ENCODE measurements at places on chromosomes 5 and 9.
A peak's percentile ranks its signal among the peaks of the same experiment; 100 is the strongest.

GRCh38 chr5:177372910-177373309 is 11.3 kb upstream of the SLC34A1 start:
- H3K4me1 ChIP-seq = peaks cover 17% of the 10 kb centered on the region
- no peak overlapping the region for H3K4me3 ChIP-seq
- no peak for DNase-seq
- no peaks in the 10 kb centered on the region for H3K36me3 ChIP-seq

DNA sequence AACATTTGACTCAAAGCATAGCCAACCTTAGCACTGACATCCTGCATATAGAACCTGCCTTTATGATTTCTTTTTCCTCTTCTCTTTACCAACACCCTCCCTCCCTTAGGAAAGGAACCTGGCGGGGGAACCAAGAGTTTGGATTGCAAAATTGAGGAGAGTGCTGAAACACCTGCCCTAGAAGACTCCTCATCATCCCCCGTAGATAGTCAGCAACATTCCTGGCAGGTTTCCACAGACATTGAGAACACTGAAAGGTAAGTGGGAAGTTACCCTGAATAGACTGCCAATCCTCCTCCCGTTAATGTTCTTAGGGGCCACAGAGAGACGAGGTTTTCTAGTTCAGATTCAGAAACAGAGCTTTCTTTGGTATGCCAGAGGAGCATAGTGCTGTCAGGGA is 88.8 kb downstream of the RGS7BP start:
- H3K27me3 ChIP-seq = no peaks in the 10 kb centered on the region
- H3K4me1 ChIP-seq = no peaks in the 10 kb centered on the region
- no peaks in the 10 kb centered on the region for H3K36me3 ChIP-seq
- H3K4me3 ChIP-seq = no peak overlapping the region
- no peak overlapping the region for H3K27ac ChIP-seq

- no peaks in the 10 kb centered on the region for H3K4me1 ChIP-seq
- no peaks in the 10 kb centered on the region for H3K36me3 ChIP-seq
- H3K27ac ChIP-seq = no peak overlapping the region
Measured at GRCh38 chr5:42242881-42243485, 180.3 kb upstream of the GHR start.

- H3K36me3 ChIP-seq = no peaks in the 10 kb centered on the region
- H3K4me3 ChIP-seq = no peak overlapping the region
- no peak overlapping the region for H3K27ac ChIP-seq
- H3K4me1 ChIP-seq = no peaks in the 10 kb centered on the region
Measured at GRCh38 chr5:108125771-108126511, 256.0 kb downstream of the FBXL17 start.

GRCh38 chr5:141039517-141039916 is 11.7 kb upstream of the PCDHB1 start:
- no peak overlapping the region for H3K27ac ChIP-seq
- DNase-seq = no peak
- peak overlapping the region; percentile 64 for H3K4me3 ChIP-seq
- H3K27me3 ChIP-seq = no peaks in the 10 kb centered on the region
- H3K36me3 ChIP-seq = no peaks in the 10 kb centered on the region
- no peaks in the 10 kb centered on the region for H3K4me1 ChIP-seq

DNA sequence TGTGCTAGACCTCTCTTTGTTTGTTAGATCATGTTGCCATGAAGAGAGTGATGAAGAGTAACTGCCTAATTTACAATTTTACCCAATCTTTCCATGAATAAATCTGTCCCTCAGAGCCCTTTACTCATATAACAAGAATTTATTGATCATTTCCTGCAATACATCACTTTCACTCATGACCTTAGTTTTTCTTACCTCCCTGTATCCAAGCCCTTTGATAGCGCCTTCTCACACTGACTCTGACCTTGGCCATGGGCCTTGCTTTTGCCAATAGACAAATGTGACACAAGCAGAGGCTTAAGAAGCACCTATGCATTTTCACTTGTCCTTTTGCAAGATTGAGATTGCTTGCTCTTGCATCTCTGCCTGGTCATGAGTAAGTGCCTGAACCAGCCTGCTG is 288.1 kb downstream of the NNT start:
- no peak overlapping the region for H3K4me3 ChIP-seq
- H3K36me3 ChIP-seq = no peaks in the 10 kb centered on the region
- peaks cover 4% of the 10 kb centered on the region for H3K4me1 ChIP-seq
- DNase-seq = no peak
- no peak overlapping the region for H3K27ac ChIP-seq

DNA sequence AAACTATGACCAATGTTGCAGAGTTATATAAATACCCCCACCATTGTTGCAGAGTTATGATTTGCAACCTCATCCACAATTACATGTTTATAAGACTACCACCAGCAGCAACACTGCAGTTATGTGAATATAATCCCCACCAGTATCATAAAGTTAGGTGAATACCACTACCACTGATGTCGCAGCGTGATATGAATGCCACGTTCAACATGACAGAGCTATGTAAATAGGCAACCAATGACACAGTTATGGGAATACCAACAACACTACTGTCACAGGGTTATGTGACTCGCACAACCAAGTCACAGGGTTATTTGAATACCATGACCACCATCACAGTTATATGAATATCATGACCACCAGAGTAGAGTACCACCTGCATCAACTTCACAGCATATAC is 63.9 kb downstream of the SHC3 start:
- no peaks in the 10 kb centered on the region for H3K27me3 ChIP-seq
- no peak for DNase-seq
- H3K36me3 ChIP-seq = no peaks in the 10 kb centered on the region

- no peak overlapping the region for H3K27ac ChIP-seq
- no peaks in the 10 kb centered on the region for H3K4me1 ChIP-seq
- DNase-seq = no peak
- H3K27me3 ChIP-seq = no peaks in the 10 kb centered on the region
Measured at GRCh38 chr5:58501778-58502417, 10.7 kb downstream of the GAPT start.

GRCh38 chr5:158351485-158352125 is 492.7 kb upstream of the CLINT1 start:
- DNase-seq = no peak
- no peaks in the 10 kb centered on the region for H3K36me3 ChIP-seq
- H3K4me3 ChIP-seq = no peak overlapping the region

- H3K36me3 ChIP-seq = no peaks in the 10 kb centered on the region
- H3K27ac ChIP-seq = no peak overlapping the region
- no peaks in the 10 kb centered on the region for H3K4me1 ChIP-seq
Measured at GRCh38 chr9:113963017-113963620, 87.0 kb downstream of the ZNF618 start.

DNA sequence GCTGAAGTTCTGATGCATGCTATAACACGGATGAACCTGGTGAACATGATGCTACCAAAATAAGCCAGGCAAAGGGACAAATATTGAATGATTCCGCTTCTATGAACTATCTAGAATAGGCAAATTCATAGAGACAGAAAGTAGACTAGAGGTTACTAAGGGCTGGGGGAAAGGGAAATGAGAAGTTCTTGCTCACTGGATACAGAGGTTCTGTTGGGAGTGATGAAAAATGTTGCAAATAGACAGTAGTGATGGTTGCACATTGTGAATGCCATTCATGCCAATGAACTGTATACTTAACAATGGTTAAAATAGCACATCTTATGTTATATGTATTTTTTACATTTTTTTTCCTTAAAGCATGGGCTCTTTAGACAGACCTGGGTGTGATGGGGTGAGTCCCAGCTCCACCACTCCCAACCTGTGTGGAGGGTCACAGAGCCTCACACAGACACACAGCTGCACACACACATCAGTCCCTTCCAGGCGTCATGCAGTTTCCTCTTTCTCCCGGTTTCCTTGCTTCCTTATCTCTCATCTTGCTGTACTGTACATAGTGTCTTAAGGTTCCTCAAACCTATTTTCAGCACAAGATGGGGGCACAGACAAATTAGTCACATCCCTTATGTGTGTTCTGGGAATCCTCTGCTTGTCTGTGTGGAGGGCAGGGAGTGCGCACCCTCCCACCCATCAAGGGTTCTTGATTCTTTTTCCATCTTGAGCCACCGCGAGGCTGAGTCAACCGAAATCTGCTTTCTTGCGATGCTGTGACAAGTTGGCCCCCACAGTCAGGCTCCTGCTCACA is 192.9 kb downstream of the CRB2 start:
- DNase-seq = peak; percentile 44
- H3K27me3 ChIP-seq = no peaks in the 10 kb centered on the region
- no peak overlapping the region for H3K4me3 ChIP-seq

- no peaks in the 10 kb centered on the region for H3K27me3 ChIP-seq
- H3K4me3 ChIP-seq = no peak overlapping the region
- peaks cover 31% of the 10 kb centered on the region for H3K4me1 ChIP-seq
- peak; percentile 83 for DNase-seq
- H3K27ac ChIP-seq = peak overlapping the region; percentile 72
- no peaks in the 10 kb centered on the region for H3K36me3 ChIP-seq
Measured at GRCh38 chr5:129377504-129377903, 82.6 kb upstream of the ADAMTS19 start.

DNA sequence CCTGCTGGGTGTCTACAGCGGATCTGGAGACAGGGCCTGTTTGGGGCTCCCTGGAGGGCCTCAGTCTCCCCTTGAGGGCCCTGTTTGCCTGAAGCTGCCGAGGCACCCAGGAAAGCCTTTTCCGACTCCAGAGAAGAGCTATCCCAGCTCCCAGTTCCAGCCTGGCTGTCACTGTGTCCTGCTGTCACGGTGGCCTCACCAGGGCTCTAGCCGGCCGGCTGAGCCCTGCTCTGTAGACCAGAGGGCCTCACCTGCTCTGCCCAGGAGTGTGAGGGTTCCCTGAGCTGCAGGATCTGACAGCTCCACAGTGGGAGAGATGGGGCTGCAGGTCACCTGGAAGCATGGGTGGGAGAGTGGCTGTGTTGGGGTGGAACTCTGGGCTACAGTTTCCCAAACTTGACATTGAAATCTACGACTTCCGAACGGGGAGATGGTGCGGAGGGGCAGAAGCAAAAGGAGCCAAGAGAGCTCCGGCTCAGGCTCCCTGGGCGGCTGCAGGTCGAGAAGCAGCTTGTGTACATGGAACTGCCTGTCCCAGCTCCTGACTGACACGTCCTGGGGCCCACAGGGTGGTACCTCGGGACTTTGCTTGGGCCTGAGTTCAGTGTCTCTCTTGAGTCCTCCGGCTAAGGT is 94.9 kb downstream of the CACNA1B start:
- no peaks in the 10 kb centered on the region for H3K36me3 ChIP-seq
- no peak overlapping the region for H3K4me3 ChIP-seq
- H3K27me3 ChIP-seq = no peaks in the 10 kb centered on the region
- H3K27ac ChIP-seq = no peak overlapping the region
- H3K4me1 ChIP-seq = no peaks in the 10 kb centered on the region

- H3K36me3 ChIP-seq = no peaks in the 10 kb centered on the region
- DNase-seq = no peak
- no peaks in the 10 kb centered on the region for H3K27me3 ChIP-seq
- H3K4me1 ChIP-seq = peaks cover 20% of the 10 kb centered on the region
- no peak overlapping the region for H3K27ac ChIP-seq
Measured at GRCh38 chr9:38384990-38385848, 7.3 kb upstream of the ALDH1B1 start.

- peaks cover 28% of the 10 kb centered on the region for H3K4me1 ChIP-seq
- H3K27me3 ChIP-seq = no peaks in the 10 kb centered on the region
- no peaks in the 10 kb centered on the region for H3K36me3 ChIP-seq
- no peak for DNase-seq
Measured at GRCh38 chr9:77978086-77978781, 53.4 kb downstream of the GNAQ start.

GRCh38 chr9:115200711-115201505 is 83.0 kb upstream of the TNC start:
- H3K27ac ChIP-seq = no peak overlapping the region
- H3K27me3 ChIP-seq = no peaks in the 10 kb centered on the region
- H3K36me3 ChIP-seq = no peaks in the 10 kb centered on the region
- H3K4me3 ChIP-seq = no peak overlapping the region
- no peak for DNase-seq
- no peaks in the 10 kb centered on the region for H3K4me1 ChIP-seq

DNA sequence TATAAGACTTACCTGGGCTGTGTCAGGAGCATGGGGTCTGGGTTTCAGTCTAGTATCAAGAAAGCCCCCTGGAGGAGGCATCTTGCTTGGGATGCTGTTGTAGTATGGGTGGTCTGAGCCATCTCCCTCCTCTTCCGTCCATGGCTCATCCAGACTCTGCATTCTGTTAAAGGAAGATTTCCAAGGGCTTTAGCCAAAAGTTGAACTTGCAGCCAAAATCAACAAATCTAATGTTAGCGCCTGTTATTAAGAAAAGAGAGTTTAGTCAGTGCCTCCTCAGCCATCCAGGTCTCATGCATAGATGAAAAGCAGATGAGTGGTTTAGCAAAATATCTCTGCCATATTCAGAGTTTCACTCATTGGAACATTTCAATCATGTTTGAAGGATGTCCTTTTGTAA is 55.6 kb downstream of the S1PR3 start:
- H3K36me3 ChIP-seq = no peaks in the 10 kb centered on the region
- peak; percentile 33 for DNase-seq
- no peaks in the 10 kb centered on the region for H3K4me1 ChIP-seq
- H3K4me3 ChIP-seq = no peak overlapping the region
- no peaks in the 10 kb centered on the region for H3K27me3 ChIP-seq

GRCh38 chr5:180595046-180595379 is 3.7 kb upstream of the SCGB3A1 start:
- H3K27me3 ChIP-seq = peaks cover 39% of the 10 kb centered on the region
- H3K27ac ChIP-seq = no peak overlapping the region
- no peak for DNase-seq
- H3K4me3 ChIP-seq = no peak overlapping the region
